ENCODE measurements at places on chromosomes 4 and X. TPM values are rescaled to one million over a fixed set of nuclear protein-coding genes. Genes with fewer than 3 reads are reported as not detected.

Gene NDST3
- total RNA-seq, result not detected

Gene MRPS18C
- total RNA-seq, result 15.1 TPM

Gene USP26
- total RNA-seq, result not detected

Gene CFAP99
- 0.13 TPM for total RNA-seq
